GM12864 (cell line): ENCODE measurements at places on chromosomes 2 and 18.

DNA sequence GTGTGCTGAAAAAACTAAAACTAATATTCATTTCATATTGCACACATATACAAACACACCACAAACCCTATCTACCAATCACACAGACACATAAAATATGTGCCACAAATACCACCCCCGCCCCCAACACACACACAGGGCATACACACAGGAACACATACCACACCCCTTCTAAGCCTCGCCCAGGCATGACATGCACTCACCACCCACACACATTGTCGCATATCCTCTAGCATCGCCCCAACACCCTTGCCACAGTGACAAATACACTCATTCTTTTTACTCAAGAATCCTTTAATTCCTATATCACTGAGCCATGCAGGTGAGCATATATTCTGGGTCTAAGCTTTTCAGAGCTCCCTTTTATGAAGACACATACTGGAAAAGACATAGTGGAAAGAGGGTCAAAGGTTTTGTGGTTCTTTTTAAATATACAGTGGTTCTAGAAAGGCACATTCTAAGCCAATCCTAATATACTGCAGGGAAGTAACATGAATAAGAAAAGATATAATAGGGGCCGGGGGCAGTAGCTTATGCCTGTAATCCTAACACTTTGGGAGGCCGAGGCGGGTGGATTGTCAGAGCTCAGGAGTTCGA is 24.5 kb upstream of the LCLAT1 start:
- peak; percentile 24 for DNase-seq

- no peak for DNase-seq
Observed at GRCh38 chr2:1683297-1683696, 61.0 kb downstream of the PXDN start.

- no peak for DNase-seq
Observed at GRCh38 chr2:136016836-136017235, 31.4 kb upstream of the DARS1 start.

GRCh38 chr2:143426296-143426695 is 297.1 kb downstream of the ARHGAP15 start:
- no peak for DNase-seq

DNA sequence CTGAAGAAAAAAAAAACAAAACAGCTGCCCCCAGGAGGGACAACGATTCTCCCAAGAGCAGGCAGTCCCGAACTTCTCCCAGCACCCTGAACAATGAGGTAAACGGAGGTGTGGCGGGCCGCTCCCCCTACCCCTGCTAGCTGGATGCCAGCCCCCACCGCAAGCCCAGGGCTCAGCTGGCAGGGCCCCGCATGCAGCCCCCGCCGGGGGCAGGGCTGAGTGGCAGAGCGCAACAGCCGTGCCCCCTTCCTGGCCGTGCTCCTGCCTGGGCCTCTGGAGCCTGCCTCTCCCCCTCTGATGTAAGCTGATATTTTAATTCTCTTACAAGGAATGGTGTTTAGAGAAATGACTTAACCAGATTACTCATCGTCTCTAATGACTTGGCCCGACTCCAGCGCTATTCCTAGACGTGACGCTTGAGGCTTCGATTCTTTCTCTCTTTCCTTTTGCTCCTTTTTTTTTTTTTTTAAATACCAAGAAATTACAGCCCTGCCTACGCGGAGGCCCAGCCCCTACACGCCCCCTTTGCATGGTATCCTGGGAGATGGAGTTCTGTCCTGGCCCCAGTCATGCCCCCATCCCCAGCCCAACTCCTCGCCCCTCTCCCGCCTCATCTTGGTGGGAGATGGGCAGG is 4.6 kb upstream of the ARID5A start:
- DNase-seq: peak; percentile 82

GRCh38 chr18:9477509-9477908 is 2.2 kb downstream of the RALBP1 start:
- no peak for DNase-seq

DNA sequence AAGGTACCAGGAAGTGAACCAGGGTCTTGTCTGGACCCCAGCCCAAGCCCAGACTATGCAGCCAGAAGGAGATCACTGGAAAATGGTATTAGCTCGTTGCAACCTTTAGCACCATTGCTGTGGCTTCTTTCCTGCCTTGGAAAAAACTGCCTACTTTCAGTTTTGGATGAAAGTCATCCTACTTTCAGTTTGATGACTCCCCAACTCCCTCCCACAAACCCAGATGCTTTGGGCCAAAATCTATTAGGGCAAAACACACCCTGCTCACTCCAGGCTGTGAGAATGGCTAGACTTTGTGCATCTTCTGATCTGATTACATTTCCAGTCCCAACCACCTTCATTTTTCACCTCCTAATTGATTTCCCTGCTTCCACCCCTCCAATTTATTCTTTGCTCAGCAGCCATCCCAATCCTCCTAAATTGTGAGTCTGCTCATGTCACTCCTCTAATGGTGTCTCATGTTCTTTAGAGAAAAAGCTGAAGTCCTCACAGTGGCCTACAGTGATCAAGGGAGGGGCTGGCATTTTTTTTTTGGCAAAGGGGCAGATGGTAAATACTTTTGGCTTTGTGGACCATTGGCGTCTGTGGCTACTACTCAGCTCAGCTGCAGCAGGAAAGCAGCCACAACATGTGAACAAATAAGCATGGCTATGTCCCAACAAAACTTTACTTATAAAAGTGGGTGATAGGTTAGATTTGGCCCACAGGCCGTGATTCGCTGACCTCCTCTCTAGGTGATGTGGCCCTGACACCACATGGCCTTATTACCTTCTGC is 368.7 kb downstream of the SLC4A3 start:
- no peak for DNase-seq

- DNase-seq: no peak
Observed at GRCh38 chr2:226664140-226664539, 135.5 kb downstream of the IRS1 start.

GRCh38 chr2:3780477-3781402 is 77.4 kb downstream of the DCDC2C start:
- DNase-seq: peak; percentile 46

DNA sequence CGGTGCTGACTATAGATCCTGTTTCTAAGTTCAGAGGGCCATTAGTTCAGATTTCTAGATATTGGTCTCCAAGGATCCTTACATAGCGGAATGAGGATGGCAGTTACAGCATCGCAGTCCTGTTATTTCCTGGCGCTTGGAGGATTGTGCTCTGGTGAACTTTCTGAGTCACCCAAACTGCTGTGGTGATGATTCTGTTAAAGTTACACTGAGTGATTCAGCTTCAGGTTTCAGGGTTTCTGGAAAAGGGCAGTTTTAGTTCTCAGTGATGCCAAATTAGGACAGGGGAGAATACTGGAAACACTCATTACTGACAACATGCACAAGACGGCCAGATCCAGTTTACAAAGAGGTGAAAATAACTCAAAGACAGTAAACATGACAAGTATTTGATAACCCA is 52.1 kb upstream of the ANKRD62 start:
- no peak for DNase-seq

DNA sequence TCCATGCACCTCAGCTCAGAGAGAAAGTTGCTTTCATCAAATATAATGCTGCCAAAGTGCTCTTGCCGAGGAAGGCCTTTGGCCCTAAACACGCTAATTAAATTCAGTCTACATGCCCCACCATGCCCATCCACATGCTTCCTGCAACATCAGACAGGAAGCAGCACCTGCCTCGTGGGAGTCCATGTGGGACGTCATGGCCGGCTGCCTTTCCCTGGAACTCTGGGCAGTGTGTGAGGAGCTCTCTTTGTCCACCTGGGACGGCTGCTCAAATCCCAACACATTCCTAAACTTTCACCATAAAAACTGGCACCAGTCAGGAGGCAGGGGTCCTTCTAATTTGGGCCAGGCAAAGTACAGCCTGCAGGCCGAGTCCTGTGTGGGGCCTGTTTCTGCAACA is 23.1 kb downstream of the FAM178B start:
- DNase-seq: no peak

- DNase-seq: no peak
Observed at GRCh38 chr2:106667478-106668070, 180.4 kb downstream of the CD8B2 start.

- DNase-seq: no peak
Observed at GRCh38 chr2:112793449-112793978, 9.2 kb upstream of the IL1A start.

DNA sequence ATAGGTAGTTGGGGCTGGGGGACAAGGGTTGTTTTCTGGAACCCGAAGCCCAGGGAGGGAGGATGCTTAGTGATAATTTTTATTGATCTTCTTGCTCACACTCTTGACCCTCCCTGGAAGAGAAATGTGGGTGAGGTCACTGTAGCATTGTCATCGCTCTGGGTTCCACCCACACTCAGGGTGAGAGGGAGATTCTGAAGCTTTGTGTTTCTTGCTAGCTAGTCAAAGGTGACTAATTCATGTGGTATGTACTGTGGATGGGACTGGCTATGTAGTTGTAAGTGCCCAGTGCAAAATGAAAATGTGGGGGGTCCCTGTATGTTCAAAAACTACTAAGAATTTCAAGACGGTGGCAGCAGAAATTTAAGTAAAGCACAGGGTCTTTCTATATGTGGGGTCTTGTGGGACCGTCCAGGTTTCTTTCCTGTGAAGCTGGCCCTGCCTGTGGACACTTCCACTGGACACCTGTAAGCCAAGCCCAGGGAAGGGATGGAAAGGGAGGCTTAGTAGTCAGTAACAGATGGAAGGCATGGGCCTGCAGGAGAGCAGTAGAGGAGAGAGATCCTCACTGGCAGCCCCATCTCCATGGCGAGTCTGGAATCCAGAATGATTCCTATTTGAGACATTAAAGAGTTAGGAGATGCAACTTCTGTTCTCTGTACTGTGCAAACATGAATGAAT is 35.0 kb downstream of the TSN start:
- no peak for DNase-seq

- no peak for DNase-seq
Observed at GRCh38 chr2:215712871-215713790, 277.3 kb upstream of the FN1 start.

GRCh38 chr2:152251811-152252210 is 76.2 kb upstream of the STAM2 start:
- no peak for DNase-seq

- no peak for DNase-seq
Observed at GRCh38 chr18:1361936-1362335, 457.3 kb downstream of the ADCYAP1 start.

- DNase-seq: no peak
Observed at GRCh38 chr2:37916512-37917082, 8.5 kb upstream of the RMDN2 start.

- no peak for DNase-seq
Observed at GRCh38 chr18:29309366-29309765, 1132.4 kb upstream of the CDH2 start.

- DNase-seq: no peak
Observed at GRCh38 chr2:54845514-54845913, 122.1 kb downstream of the EML6 start.

GRCh38 chr2:188919824-188920223 is 54.3 kb upstream of the COL3A1 start:
- no peak for DNase-seq

GRCh38 chr18:6120820-6121279 is 225.5 kb upstream of the TMEM200C start:
- no peak for DNase-seq

DNA sequence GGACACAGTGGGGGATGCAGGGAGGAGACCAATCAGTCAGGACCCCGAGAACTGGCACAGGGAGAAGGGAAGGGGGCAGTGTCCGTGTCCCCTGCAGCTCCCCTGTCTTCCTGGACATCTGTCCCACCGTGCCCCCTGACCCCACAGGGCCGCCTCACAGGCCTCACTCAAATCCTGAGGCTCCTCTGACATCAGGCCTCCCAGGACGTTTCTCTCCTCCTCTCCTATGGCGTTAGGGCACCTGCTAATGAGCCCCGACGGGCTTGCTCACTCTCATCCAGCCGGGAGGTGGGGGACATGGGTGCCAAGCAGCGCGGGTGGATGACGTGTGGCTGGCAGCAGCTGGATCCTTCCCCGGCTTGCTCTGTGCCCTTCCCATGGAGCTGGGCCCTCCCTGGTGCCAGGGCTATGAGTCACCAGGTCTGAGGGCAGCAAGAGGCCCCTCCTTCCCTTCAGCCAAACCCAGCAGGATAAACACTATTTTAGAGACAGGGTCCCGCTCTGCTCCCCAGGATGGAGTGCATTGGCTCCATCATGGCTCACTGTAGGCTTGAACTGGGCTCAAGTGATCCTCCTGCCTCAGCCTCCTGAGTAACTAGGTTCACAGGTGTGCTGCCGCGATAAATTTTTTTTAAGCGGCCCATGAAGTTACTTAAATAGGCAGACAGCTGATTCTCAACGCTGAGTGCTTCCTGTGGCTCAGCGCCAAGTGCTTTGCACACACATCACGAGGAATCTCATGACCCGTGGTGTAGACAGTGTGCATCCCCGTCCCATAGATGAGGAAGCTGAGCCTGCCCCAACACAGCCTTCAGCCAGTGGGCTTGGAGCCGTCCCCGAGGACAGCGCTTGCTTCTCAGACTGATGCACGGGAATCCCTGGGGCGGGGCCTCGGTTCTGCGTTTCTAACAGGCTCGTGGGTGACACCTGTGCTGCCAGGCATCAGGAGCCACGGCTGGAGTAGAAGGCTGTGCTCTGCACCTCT is 64.5 kb upstream of the HDAC4 start:
- DNase-seq: no peak

DNA sequence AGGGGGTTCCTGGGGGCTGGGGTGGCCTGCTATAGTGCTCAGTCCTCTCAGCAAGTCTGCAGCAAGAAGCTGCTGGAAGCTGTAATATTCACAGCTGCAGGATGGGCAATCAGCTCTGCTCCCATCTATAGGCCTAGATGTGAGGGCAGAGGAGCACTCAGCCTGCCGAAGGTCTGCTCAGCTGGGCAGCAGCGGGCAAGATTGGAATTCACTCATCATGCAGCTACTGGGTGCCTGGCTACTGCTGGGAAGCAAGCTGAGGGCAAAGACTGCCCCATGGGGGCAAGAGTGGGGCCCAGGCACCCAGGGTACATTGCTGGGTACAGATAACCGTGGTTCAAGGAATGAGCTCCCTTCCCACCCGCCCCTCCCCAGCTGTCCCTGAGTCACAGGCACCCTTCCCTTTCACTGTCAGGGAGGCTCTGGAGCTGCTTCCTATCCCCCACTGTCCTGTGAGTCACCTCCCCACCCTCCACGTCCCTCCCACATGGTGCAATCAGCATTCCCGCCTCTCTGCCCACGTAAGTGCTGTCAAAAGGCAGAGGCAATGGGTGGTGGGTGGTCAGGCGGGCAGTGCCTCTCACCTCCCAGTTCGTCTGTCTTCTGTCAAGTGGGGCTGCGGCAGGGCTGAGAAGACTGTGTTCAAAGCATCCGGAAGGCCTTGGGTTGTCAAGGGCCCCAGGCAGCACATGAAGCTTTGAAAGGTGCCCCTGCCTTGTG is 169.2 kb downstream of the TRIM43 start:
- DNase-seq: no peak

GRCh38 chr18:73879766-73880165 is 267.9 kb downstream of the FBXO15 start:
- DNase-seq: no peak

GRCh38 chr2:44549099-44549471 is 187.3 kb downstream of the CAMKMT start:
- DNase-seq: no peak

DNA sequence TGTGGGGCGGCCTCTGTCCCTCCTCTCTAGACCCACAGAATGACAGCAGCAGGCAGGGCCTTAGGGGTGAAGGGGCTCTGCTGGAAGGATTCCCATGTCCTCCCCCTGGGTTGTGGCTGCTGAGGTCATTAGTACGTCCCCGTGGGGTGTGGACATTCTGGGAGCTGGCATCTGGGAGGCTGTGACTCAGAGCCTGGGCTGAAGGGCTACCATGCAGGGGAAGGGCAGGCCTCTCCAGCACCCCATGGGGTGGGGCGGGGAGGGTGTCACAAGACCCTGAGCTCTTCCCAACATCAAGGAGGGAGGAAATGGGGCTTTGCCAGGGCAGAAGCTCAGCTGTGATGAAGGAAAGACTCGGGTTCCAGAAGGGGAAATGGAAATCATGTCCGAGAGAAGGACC is 105.8 kb upstream of the SMAD2 start:
- no peak for DNase-seq

GRCh38 chr2:164430166-164430783 is 191.0 kb downstream of the GRB14 start:
- no peak for DNase-seq
